ENCODE measurements at places on chromosomes 4 and X. TPM values are rescaled to one million over a fixed set of nuclear protein-coding genes. Genes with fewer than 3 reads are reported as not detected.

Gene HS3ST1
- not detected for total RNA-seq

Gene INTU
- 0.16 TPM for total RNA-seq

Gene PIN4
- 6.2 TPM for total RNA-seq

Gene FRG2
- total RNA-seq = not detected

Gene PNMA3
- 3.1 TPM for total RNA-seq

Gene THAP6
- 24.1 TPM for total RNA-seq
